ENCODE measurements at places on chromosomes 13 and 19.

- no peak for DNase-seq
- H3K27ac ChIP-seq, result no peak overlapping the region
- no peaks in the 10 kb centered on the region for H3K27me3 ChIP-seq
- H3K4me3 ChIP-seq, result no peak overlapping the region
- no peaks in the 10 kb centered on the region for H3K36me3 ChIP-seq
These were observed 327.8 kb downstream of the SUCLA2 start for GRCh38 chr13:47673009-47673850.

DNA sequence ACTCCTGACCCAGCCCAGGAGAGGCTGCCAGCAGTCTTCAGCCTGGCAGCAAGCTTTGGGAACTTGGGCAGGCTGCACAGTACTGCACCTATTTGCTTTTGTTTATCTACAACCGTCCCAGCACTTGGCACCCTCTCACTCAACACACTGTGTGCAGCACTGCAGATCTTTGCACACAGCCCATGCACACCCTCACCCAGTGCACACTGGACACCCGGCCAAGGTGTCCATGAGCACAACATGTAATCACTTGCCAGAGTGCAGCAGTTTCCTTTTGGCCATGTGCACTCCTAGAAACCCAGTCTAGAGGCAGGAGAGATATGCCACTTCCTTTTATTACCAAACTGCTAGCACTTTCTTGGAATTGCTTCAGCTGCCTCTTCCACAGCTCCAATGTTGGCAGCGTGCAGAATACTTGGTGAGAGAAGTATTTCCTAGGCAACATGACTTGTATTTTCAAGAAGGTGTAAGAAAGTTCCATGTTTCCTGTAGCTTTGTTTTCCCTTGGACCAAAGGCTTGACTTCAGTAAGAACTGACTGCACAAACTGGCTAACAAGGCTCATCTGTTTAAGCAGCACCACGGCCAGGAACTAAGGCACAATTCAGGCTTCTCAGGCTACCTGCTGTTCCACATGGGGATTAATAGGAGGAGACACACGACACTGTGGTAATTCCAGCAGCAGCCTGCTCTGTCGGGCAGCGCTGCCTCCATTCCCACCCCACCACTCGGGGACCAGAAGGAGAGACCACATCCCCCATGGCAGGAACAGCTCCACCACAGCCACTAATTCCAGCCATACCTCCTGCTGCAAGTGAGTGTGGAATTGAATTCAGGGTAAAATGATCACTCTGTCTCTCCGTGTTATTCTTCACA, 15.3 kb downstream of the ATP7B start:
- no peaks in the 10 kb centered on the region for H3K36me3 ChIP-seq
- no peak for DNase-seq
- H3K27ac ChIP-seq, result no peak overlapping the region
- H3K27me3 ChIP-seq, result no peaks in the 10 kb centered on the region

DNA sequence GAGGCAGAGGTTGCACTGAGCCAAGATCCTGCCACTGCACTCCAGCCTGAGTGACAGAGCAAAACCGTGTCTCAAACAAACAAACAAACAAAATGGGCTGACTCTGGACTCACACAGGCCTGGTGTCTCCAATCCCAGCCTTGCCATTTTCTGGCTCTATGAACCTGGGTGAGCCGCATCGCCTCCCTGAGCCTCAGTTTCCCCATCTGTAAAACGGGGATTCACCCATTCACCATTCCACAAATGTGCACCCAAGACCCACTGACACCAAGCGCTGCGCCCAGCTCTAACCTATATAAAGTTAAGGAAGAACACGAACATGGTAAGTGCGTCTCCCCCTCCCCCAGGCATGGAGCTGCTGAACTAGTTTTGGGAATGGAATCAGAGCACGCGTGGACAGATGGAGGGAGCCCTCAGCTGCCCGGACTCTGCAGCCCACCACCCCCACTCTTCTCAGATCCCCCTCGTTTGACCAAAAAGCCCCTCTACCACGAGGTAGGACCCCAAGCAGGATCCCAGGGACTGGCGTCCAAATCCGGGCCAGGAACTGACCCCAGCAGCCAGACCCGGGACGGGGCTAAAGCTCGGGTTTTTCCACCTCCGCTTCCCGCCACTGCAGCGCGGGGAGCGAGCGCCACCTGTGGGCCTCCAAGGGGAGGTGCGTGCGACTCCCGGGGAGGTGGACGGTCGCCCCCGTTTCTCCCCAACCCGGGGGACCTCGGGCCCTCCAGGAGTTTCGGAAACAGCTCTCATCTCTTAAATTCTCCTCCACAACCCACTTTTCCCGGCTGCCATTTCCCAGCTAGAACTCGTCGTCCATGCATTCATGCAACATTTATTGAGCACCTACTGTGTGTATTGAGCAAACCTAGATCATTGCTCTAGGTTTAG, 33.0 kb upstream of the ADGRE5 start:
- no peak overlapping the region for H3K27ac ChIP-seq
- H3K4me1 ChIP-seq, result peaks cover 31% of the 10 kb centered on the region
- peak; percentile 61 for DNase-seq
- no peaks in the 10 kb centered on the region for H3K27me3 ChIP-seq
- peak overlapping the region; percentile 20 for H3K4me3 ChIP-seq

- no peak overlapping the region for H3K27ac ChIP-seq
- H3K36me3 ChIP-seq, result no peaks in the 10 kb centered on the region
- H3K4me3 ChIP-seq, result no peak overlapping the region
- H3K27me3 ChIP-seq, result peaks cover 9% of the 10 kb centered on the region
- no peak for DNase-seq
These were observed 13.3 kb upstream of the FGF9 start for GRCh38 chr13:21657538-21657937.

DNA sequence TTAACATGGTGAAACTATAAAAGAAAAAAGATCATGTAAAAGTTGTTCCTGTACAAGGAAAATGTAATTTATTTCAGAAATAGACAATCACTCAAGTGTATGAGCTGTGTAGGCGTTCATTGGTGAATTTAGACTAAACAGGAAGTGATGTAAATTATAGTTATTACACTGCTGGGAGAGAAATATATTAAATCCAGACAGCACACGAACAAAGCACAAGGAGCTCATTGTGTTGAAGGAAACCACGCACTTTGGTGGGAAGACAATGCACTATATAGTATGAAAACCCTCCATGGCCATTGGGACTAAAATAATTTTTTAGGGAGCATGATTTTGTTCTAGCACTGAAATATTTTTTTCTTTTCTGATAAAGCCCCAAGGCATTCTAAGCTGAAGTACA, 450.5 kb downstream of the KLF12 start:
- H3K4me1 ChIP-seq, result no peaks in the 10 kb centered on the region
- H3K36me3 ChIP-seq, result no peaks in the 10 kb centered on the region
- DNase-seq, result no peak
- H3K27ac ChIP-seq, result no peak overlapping the region
- no peak overlapping the region for H3K4me3 ChIP-seq

DNA sequence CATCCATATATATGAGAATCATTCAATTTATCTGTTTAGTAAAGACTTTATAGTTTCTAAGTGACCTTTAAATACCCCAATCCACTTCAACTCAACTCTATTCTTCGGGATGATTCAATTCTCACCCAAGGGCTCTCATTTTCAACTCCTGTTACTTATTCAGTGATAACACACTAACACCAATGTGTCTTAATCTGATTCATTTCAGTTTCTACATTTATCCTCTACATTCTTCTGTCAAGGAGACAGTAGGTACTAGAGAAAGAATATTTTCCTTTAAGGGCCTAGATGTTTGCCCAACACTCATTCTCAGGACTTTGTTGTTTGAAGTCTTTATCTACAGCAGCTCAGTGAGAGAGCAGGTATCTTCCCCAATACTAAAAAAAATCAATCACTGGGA, 7.1 kb downstream of the ARGLU1 start:
- DNase-seq, result no peak
- peaks cover 38% of the 10 kb centered on the region for H3K36me3 ChIP-seq
- H3K4me1 ChIP-seq, result peaks cover 29% of the 10 kb centered on the region
- no peak overlapping the region for H3K27ac ChIP-seq
- H3K27me3 ChIP-seq, result no peaks in the 10 kb centered on the region

DNA sequence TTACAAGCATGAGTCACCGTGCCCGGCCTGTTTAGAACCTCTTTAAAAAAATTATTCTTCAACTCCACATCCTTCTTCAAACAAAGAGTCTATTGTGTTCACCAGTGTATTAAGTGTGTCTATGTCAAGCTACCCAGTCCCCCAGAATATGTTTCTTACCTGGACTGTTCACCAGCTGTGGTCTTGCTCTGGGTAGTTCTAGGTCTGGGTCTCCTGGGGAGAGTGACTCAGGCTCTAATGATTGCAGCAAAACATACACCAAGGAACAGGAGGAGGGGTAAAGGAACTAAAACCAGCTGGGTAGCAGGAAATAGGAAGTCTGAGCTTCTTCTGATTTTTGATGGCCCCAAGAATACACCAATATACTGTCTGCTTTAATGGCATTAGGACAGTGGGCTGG, at the start of gene FPR1:
FPR1 (minus strand) TSS at position 224 of the 400 bp plus-strand sequence. CDS start 4,884 bp downstream, outside the sequence.
- H3K4me1 ChIP-seq, result no peaks in the 10 kb centered on the region
- H3K27ac ChIP-seq, result no peak within 1 kb of the TSS

- no peak overlapping the region for H3K4me3 ChIP-seq
- H3K27ac ChIP-seq, result no peak overlapping the region
- peaks cover 33% of the 10 kb centered on the region for H3K4me1 ChIP-seq
These were observed 29.1 kb downstream of the MYO9B start for GRCh38 chr19:17104679-17105078.

GRCh38 chr13:97369261-97369893, 64.6 kb upstream of the RAP2A start:
- H3K27me3 ChIP-seq, result no peaks in the 10 kb centered on the region
- peak overlapping the region; percentile 42 for H3K4me3 ChIP-seq
- no peaks in the 10 kb centered on the region for H3K4me1 ChIP-seq
- DNase-seq, result no peak

DNA sequence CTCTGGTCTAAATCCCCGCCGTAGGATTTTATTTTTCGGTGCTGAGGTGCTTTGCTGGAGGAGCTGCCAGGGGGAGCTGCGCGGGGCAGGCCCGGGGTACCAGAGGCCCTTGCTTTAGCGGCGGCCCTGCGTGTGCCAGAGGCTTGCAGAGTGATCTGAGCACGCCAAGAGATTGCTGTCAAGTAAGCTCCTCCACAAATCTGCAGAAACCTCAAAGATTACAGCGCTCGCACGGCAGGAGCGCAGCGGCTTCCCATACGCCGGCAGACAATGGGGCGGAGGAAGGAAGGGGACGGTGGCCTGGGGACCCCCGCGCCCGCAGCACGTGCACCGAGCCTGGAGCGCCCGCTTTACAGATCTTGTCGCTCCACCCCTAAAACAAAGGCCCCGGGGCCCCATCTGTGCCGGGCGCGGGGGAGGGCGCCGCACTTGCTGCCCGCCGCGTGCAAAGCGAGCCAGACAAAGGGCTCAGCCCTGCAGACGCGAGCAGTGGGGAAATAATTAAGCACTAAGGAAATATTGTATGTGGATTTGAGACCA, 9.1 kb upstream of the C19orf12 start:
- DNase-seq, result no peak
- H3K27me3 ChIP-seq, result peaks cover 5% of the 10 kb centered on the region
- H3K4me3 ChIP-seq, result peak overlapping the region; percentile 48
- no peaks in the 10 kb centered on the region for H3K36me3 ChIP-seq
- peaks cover 13% of the 10 kb centered on the region for H3K4me1 ChIP-seq

GRCh38 chr19:14661372-14661924, 13.2 kb downstream of the ADGRE3 start:
- H3K4me1 ChIP-seq, result no peaks in the 10 kb centered on the region
- peak; percentile 34 for DNase-seq
- no peaks in the 10 kb centered on the region for H3K36me3 ChIP-seq

- H3K4me1 ChIP-seq, result no peaks in the 10 kb centered on the region
- H3K27me3 ChIP-seq, result no peaks in the 10 kb centered on the region
- H3K36me3 ChIP-seq, result peaks cover 11% of the 10 kb centered on the region
- no peak for DNase-seq
- no peak overlapping the region for H3K4me3 ChIP-seq
- no peak overlapping the region for H3K27ac ChIP-seq
These were observed 40.6 kb downstream of the DPF1 start for GRCh38 chr19:38183251-38183897.

DNA sequence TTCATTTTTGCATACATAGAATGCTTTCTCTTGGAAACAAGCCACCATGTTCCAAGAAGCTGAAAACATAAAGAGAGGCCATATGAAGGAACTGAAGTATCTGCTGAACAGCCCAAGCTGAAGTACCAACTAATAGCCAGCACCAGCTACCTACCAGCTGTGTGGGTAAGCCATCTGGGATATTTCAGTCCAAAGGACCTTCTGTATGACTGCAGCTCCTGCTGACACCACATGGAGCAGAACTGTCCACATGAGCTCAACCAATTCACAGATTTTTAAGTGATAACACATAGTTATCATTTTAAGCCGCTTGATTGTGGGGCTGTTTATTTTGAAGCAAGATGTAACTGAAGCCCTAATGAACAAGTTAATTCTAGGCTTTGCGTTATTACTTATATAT, 621.1 kb upstream of the KLHL1 start:
- no peaks in the 10 kb centered on the region for H3K4me1 ChIP-seq
- DNase-seq, result no peak
- no peak overlapping the region for H3K27ac ChIP-seq

GRCh38 chr13:34035676-34036325, 217.9 kb downstream of the RFC3 start:
- H3K27ac ChIP-seq, result no peak overlapping the region
- DNase-seq, result no peak
- no peak overlapping the region for H3K4me3 ChIP-seq
- H3K4me1 ChIP-seq, result no peaks in the 10 kb centered on the region
- no peaks in the 10 kb centered on the region for H3K27me3 ChIP-seq

DNA sequence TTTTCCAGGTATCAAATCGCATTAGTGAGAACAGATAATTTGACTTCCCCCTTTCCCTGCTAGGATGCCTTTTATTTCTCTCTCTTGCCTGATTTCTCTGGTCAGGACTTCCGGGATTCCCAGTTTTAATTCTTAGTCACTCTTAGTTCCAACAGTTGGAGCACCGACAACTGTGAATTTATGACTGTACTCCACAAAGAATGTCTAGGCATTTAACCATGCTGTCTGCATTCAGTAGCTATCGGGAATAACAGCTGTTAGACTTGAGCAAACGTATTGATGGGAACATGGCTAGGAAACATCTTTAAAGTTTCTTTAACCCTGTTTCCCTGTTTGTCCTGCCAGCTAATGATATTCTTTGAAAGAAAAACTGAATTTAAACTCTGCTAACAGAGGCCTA, 14.1 kb upstream of the SPACA7 start:
- H3K4me3 ChIP-seq, result no peak overlapping the region
- DNase-seq, result no peak
- no peaks in the 10 kb centered on the region for H3K4me1 ChIP-seq

DNA sequence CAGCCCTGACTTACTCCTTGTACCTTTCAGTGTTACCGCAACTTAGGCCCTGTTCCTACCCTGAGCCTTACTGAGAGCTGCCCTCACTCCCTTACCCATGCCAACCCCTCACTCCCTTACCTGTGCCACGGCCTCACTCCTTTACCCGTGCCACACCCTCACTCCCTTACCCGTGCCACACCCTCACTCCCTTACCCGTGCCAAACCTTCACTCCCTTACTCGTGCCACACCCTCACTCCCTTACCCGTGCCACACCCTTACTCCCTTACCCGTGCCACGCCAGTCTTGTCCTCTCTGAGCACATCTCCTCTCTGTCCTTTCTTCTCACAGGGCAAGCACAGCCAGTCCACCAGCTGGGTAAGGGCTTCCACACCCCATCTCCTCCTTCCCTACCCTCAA, 20.3 kb downstream of the AXL start:
- DNase-seq, result no peak
- no peaks in the 10 kb centered on the region for H3K4me1 ChIP-seq
- H3K27me3 ChIP-seq, result no peaks in the 10 kb centered on the region
- no peak overlapping the region for H3K4me3 ChIP-seq
- H3K27ac ChIP-seq, result no peak overlapping the region
- no peaks in the 10 kb centered on the region for H3K36me3 ChIP-seq

- no peak for DNase-seq
- H3K27me3 ChIP-seq, result no peaks in the 10 kb centered on the region
- H3K4me1 ChIP-seq, result no peaks in the 10 kb centered on the region
- no peak overlapping the region for H3K4me3 ChIP-seq
These were observed 187.9 kb upstream of the TSHZ3 start for GRCh38 chr19:31537136-31537535.

All from CD4-positive, alpha-beta T cell (primary cell).